GF-D8 (cell line): ENCODE measurements at places on chromosomes 4 and X.

DNA sequence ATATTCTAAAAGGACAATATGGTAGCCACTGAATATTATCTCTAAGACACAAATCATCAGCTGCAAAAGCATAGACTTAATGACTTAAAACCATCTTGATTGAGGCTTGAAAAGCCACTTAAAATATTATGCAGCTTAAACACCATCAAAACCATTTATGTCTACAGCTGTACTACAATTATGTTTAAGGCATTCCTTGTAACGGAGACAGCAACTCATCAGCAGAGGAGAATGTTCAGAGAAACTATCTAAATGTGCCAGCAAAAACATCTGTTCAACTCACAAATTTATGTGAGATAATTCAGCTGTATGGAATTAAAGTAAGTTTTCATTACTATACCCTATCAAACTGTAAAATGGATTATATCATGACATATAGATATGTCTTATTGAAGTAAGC lies 147.9 kb upstream of the CTSO start:
- DNase-seq: no peak

DNA sequence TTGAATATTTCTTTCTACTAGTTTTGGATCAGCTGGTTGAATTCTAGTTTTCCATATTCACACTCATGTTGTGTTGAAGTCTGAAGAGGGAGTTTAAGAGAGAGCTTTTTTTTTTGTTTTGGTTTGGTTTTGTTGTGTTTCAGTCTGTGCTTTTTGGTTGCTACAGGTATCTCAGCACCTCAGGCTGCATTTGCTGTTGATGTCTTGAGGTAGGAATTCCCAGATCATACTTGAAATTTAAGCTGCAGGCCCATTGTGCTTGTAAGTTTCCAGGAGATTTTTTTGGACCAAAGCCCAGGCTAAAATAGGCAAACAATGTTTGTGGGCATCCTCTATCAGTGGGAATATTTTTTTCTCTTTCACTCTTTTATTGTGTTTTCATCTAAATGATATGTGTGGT lies 190.2 kb upstream of the AGA start:
- no peak for DNase-seq

GRCh38 chr4:35365186-35365585 lies 879.1 kb downstream of the ARAP2 start:
- no peak for DNase-seq

DNA sequence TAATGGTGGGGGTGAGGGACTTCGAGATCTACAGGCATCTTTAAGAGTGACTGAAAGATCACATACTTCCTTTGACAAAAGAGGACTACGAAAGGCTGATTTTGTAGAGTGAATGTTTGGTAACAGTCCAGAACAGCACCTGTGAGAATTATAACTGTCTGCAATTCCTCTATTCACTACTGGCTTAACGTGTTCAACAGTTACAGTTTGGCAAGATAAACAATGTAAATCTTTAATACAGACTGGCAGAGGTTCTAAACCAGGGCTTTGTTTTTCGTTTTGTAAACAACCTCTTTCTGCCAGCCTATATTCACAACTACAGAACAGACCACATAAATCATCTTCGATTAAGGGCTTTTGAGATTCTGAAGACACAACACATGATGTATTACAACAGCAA lies 66.9 kb downstream of the NCAPG start:
- no peak for DNase-seq

DNA sequence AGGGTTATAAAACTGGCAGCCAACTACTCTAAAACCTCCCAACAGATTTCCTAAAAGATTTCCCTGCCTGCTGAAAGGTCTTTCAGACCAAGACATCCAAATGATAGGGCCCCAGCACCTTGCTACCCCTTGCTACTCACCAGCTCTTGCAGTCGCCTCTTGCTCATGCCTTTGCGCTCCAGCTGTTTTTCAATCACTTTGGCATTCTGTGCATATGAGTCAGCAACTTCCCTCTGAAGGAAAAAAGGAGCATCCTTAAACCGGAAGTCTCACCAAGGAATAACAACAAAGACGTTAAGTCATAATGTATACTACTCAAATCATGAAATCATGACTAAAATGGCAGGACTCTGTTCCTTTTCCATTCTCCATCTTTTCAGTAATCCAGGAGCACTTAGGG lies 24.0 kb downstream of the STEEP1 start:
- no peak for DNase-seq

- DNase-seq: no peak
These were observed 7.8 kb downstream of the MSMO1 start for GRCh38 chr4:165335163-165335703.

GRCh38 chrX:42934020-42934726 lies 156.2 kb upstream of the PPP1R2C start:
- DNase-seq: peak; percentile 55

- DNase-seq: no peak
These were observed 130.3 kb downstream of the ADRA2C start for GRCh38 chr4:3896441-3896840.

DNA sequence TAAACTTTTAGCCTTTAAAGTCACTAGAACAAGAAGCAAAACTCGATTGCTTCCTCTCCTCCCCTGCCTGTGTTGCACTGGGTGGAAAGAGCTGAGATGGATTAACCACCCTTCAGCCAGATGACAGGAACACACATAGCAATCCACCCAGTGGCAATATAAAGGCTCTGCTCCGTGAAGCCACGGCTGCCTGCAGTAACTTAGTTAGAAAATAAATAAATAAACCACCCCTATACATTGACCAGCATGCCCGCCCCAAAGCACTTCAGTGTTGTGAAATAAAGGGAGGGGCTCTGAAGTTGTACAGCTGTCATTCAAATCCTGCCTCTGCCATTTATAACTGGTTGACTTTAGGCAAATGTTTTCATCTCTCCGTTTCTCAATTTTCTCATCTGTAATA lies 217.1 kb upstream of the LDB2 start:
- no peak for DNase-seq

DNA sequence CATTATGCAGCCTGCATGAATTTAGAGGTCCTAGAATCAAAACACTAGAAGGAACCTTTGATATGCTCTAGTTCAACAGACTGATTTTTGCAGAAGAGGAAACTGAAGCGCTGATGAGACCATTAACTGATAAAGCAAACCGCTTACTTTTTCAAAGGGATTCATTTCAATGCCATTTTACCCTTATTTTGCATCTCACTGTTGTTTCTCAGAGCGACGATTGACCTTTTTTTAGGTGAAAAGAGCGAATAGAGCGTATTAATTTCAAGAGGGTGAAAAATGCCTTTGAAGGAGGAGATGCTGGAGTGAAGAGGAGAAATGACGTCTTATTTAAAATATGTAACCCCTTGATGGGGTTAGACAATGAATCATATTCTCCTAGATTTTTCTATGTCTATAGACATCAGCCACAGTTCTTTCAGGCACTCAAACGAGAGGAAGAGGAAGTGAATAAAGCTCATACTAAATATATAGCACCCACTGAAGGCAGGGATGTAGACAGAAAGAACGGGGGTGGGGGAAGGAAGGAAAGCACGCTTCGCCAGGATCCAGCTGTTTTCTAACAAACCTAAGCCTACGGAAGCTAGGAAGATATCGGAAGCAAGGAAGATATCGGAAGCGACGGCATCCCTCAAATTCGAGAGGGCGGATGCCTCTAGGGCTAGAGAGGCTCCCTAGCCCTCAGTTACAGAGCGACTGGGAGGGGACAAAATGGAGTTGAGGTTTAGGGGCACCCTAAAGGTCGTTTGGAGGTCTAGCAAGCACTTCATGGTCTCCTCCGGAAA lies 848 bp downstream of the ACSL4 start:
- DNase-seq: peak; percentile 18

- DNase-seq: no peak
These were observed 4.9 kb downstream of the CXCL6 start for GRCh38 chr4:73841243-73841925.

GRCh38 chr4:610411-611261 lies 14.7 kb upstream of the PDE6B start:
- DNase-seq: no peak
